ENCODE measurements at places on chromosomes 5 and 9.

GRCh38 chr5:127326976-127327755, 36.6 kb downstream of the MEGF10 start:
- DNase-seq: no peak

GRCh38 chr5:163759000-163759704, 253.7 kb downstream of the MAT2B start:
- no peak for DNase-seq

DNA sequence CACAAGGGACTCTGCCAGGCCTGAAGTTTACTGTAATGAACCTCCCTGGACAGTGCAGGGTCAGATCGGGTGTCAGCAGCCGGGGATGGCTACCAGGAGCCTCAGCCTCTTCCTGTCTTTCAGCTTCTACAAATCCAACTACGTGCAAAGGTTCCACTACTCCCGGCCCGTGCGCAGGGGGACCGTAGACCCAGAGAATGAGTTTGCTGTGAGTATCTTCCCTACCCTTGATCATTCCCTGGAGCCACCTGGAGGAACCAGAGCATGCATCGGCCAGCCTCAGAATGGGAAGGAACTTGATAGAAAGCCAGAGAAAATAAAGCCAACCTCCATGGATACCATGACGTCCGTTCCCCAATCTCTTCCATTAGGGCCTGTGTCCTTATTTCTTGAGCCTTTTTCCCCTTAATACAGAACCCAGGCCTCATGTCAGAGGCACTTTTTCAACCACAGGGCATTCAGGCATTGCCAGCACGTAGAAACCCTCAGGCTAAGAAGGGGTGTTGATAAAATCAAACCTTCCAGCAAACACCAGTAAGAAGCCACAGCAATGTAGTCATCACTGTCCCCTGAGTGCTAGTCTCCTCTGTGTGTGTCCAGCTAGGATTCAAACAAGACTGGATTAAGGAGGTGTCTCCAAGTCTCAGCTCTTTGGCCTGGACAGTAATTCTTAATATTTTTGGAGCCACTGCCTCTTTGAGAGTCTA, 49.0 kb upstream of the FOXI1 start:
- DNase-seq: no peak

DNA sequence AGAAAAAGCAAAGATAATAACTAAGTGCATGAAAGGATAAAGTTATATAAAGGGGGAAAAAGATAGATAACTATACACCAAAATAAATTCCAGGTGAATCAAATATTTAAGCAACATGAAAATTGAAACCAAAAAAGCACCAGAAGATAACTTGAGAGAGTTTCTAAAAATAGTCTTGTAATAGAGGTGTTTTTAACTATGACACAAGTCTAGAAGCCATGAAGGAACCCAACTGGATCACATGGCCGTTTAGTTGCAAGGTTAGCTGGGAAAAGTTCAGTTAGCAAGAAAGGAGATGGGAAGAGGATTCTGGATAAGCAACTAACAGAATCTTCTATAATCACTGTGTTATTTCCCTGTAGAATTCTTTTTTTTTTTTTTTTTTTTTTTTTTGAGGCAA, 9.2 kb upstream of the RASA1 start:
- DNase-seq: no peak

DNA sequence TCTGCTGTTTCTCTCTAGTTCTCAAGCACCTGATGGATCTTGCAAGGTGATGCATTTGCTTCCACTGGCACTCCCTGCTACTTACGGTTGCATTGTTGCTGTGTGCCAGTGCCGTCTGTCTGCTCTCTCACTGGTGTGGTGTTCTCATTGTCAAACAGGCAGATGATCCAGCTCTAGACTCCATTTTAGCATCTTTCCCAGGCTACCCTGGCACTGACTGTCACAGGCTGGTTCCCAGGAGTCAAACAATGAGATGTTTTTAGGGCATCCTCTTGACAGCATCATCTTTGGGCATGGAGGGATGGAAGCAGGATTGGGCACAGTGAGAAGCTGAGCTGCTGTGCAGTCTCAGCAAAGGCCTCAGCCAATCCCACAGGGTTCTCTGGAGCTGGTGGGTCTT, 12.9 kb downstream of the MTRR start:
- no peak for DNase-seq
